T-helper 22 cell (primary cell): ENCODE measurements at places on chromosomes 2 and 18.

GRCh38 chr2:225276207-225276606 lies 123.3 kb upstream of the NYAP2 start:
- no peak for DNase-seq

DNA sequence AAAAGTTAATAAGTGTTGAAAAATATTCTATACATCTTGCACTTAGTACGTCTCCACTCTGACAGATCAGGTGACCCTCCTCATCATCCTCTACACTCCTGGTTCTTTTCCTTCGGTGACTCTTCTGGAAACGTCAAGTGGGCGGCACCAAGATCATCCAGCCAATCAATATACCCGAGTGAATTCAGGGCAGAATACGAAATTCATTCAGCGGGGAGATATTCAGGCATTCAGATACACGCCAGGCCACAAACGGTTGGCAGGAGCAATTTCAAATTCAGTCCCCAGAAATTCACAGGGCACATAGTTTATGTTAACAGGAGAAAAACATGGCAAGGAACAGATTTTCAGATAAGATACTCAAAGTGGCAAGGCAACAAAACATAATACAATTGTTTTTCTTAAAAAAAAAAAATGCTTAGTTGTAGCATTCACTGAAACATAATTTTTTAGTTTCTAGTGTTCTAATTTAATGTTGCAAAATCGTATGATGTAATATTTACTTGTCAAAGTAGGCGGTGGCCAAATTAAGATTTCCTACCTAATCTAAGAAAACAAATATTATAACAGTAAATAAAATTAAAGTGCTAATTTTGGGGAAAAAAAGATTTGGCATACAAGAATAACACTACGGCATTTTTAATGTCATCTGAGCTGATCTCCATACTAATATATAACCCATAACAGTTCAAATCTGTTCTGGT lies 4.2 kb downstream of the CLK1 start:
- no peak for DNase-seq

DNA sequence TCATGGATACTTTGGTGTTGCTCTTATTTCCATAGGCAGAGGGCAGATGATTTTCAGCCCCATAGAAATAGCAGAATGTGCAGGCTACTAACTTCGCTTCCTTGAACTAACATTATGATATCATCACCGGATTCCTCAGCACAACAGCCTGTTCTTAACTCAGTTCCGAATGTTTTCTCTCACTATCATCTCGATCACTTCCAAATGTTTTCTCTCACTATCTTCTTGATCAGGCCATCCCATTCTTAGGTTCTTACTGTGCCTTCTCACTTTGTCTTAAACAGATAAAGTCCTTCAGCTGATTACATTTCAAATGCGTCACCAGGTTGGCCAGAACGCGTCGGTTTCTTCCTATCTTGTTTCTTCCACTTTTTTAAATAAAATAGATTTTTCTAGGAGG lies 11.4 kb upstream of the MBD2 start:
- no peak for DNase-seq

DNA sequence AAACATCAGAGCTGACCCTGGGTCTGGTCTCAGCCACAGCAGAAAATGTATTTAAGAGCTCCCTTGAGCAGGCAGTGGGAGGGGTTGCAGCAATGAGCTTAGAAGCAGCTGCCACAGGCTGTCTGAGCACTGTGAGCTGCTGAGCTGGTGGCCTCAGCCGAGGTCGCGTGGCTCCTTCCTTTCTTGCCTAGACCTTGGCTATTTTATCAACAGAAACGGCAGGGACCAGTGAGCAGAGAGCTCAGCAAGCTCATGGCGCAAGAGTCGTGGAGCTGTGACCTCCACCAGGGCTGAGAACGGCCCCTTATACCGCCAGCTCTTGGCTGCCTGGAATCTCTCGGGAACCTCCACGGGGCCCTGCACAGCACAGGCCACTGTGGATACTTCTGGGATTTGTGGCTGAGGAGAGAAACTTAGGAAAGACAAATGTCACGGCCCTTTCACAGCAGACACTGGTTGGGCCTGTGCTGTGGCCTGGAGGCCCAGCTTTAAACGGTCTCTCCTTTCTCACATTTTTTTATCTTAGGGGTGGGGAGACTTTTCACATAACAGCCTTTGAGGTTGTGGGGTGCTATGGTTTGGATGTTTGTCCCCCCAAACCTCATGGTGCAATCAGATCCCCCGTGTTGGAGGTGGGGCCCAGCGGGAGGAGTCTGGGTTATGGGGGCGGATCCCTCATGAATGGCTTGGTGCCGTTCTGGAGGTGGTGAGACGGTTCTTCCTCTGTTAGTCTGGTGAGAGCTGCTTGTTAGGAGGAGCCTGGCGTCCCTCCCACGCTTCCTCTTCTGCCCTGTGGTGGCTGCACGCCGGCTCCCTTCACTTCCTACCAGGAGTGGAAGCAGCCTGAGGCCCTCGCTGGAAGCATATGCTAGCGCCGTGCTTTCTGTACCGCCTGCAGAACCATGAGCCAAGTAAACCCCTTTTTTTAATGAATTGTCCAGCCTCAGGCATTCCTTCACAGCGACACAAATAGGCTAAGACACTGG lies 1.7 kb downstream of the ALLC start:
- no peak for DNase-seq

DNA sequence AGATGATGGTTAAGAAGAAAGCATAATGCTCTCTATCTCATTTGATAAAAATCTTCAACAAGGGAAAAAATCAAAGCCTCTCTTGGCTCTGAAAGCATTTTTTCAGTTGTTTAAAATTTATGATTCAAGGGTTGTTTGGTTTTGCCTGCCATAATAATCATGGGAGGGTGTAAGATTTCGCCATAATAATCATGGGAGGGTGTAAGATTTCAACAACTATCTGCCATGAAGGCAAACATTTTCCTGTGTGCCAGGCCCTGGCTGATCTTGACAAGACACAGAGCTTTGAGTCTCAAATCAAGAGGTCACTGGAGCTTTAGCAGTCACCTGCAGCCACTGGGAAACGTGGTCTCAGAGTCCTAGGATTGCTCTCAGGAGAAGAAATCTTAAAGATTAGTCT lies 175.1 kb upstream of the PIEZO2 start:
- DNase-seq: no peak

DNA sequence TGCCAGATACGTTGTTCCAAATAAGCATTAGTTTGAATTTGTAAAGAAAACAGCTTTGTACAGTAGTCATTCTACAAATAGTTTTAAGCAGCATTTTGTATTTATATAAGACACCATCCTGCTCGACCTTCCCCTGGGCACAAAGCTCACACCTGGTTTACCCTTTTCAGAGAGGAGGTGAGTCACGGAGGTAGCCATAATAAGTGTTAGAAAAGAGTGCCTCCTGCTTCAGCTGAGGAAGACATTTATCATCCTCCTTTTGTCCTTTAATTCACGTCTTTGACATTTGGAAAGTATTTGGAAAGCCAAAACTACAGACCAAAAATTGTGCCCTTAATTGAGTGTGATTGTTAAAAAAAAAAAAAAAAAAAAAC lies 6.8 kb downstream of the RAB12 start:
- DNase-seq: no peak

- no peak for DNase-seq
Observed at GRCh38 chr2:178009813-178010212, 62.8 kb downstream of the PDE11A start.

- DNase-seq: no peak
Observed at GRCh38 chr2:47602996-47603395, 179.9 kb upstream of the MSH6 start.

DNA sequence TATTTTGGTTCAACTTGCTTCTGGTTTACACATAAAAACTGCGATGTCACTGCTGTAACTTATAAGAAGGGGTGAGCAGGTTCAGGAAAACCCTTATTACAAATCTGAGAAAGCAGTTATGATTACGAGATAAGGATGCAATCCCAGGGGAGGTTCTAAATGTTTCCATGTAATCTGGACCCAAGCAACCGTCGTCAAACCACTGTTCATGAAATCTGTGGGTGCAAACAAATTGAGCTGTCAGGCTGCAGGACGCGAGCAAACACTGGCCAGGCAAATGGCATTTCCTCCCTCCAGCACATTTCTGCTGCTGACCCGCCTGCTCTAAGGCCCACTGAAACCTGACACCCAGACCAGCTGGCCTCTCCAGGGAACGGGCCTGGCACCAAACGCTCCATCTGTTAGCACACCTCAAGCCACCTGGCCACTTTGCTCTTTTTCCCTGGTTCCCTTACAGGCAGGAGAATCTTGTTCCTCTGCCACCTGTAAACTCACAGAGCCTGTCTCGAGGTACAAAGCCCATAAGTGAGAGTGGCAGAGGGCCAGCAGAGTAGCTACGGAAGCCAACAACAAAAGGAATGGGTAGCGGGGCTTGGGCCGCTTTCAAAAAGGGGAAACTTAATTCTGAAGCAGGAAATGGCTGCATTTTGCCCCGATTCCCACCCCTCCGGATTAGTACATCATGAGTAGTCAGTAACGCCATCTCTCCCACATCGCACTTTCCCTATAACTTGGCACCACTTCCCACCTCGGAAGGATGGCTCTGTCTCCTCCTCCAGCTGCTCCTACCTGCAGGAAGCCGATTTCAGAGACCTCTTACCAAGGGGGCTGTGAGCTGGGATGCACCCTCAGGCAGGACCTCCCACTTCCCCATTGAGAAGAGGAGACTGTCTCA lies 26.5 kb downstream of the CRACDL start:
- no peak for DNase-seq

GRCh38 chr2:191166111-191166755 lies 15.4 kb upstream of the STAT4 start:
- DNase-seq: no peak
